Activated T-helper 1 cell treated with Interleukin-2 at 50 U/mL for 16 hours (primary cell): ENCODE measurements at places on chromosomes 5 and 9.

GRCh38 chr5:132279801-132280200, 14.4 kb upstream of the SLC22A4 start:
- DNase-seq = no peak

DNA sequence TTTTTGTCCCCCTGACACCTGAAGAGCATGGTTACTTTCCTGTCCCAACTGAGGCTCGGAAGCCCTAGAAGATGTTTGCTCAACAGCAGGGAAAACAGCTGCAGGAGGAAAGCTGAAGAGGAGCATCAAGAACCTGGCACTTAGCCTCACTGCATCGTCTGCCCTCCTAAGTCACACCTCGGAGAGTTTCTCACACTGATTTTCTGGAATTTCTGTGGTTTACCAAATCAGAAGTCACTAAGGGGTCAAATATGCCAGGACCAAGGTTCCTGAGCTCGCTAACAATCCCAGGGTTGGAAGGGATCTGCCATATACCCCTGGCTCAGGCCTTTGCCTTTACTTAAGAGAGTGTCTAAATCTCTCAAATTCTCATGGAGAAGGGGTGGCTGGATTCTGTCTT, 5.3 kb downstream of the IL12B start:
- DNase-seq = no peak

DNA sequence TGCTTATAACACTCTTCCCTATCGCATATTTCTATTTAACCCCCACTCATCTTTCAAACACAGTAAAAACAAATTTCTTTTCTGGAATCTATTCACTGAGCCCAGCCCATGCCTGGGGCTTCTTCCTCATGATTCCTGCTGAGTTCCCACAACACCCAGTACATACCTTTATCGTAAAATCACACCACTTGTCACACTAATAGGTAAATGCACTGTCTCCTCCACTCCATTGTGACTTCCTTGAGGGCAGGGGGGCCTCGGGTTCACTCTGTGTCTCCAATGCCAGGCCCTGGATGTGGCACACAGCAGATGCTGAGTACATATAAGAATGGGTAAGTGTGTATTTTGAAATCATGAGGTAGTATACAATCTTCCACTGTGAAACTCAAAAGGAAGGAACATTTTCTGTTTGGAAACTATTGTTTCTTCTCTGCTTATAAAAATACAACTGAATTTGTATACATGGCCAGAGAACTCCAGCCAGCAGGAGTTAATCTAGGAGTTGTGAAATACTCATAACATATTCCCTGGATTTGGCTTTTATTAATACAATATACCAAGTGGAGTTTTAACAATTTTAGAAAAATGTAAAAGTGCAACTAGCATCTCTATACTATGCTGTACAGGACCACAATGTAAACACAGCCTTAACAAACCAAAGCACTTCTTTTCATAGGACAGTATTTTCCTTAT, 7.2 kb downstream of the PLK2 start:
- no peak for DNase-seq

DNA sequence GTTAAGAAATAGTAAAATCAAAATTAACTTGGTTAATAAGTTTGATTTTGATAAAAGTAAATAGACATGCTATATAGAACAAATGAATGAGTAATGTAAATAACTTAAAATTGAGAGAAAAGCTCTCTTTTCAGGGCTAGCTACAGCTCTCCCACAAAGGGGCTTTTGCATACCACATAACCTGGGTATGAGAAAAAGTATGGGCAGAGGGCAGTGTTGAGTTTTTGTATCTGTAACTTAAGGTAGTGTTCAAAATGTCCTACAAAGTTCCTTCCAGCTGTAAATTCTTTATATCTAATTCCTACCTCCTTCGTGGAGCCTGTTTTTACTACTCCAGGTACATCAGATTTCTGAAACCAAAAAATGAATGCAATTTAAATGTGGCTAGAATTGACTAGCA, 18.9 kb upstream of the TTC33 start:
- DNase-seq = no peak

GRCh38 chr5:96861076-96861475, 15.2 kb upstream of the ERAP2 start:
- no peak for DNase-seq

DNA sequence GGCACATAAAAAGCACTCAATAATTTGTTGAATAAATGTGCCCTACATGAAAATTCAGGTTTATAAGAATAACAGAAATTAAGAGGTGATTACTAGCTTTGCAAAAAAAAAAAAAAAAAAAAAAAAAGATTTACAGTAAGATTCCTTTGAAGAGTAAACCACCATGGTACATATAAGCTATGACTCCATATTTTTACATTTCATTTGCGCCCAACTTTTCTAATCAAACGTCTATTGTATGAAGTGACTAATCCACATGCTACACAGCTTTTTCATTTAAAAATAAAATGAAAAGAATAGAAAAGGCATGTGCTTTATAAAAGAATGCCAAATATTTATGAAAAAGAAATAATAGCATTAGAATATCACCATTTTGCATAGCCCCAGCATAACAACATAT, at the start of gene PLAC8L1:
TSS of gene PLAC8L1 (minus strand) at position 101 of the 400 bp plus-strand sequence. CDS start 1,266 bp downstream, outside the sequence.
- no peak for DNase-seq

DNA sequence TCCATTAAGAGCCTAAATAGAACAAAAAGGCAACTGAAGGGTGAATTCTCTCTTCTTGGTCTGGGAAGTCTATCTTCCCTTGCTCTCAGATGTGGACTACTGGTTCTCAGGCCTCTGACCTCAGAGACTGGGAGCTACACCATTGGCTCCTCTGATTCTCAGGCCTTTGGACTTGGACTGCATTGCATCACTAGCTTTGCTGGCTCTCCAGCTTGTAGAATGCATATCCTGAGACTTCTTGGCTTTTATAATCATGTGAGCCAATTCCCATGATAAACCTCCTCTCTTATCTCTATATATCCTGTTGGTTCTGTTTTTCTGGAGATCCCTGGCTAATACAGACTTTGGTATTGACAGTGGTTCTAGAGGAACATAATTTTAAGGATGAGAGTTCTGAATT, 89.8 kb downstream of the PSAT1 start:
- DNase-seq = no peak

- no peak for DNase-seq
Measured at GRCh38 chr9:94808926-94809700, 82.6 kb downstream of the AOPEP start.

- DNase-seq = no peak
Measured at GRCh38 chr9:36389590-36389989, 10.5 kb downstream of the RNF38 start.

- DNase-seq = no peak
Measured at GRCh38 chr5:171701100-171701541, 84.5 kb upstream of the SMIM23 start.

DNA sequence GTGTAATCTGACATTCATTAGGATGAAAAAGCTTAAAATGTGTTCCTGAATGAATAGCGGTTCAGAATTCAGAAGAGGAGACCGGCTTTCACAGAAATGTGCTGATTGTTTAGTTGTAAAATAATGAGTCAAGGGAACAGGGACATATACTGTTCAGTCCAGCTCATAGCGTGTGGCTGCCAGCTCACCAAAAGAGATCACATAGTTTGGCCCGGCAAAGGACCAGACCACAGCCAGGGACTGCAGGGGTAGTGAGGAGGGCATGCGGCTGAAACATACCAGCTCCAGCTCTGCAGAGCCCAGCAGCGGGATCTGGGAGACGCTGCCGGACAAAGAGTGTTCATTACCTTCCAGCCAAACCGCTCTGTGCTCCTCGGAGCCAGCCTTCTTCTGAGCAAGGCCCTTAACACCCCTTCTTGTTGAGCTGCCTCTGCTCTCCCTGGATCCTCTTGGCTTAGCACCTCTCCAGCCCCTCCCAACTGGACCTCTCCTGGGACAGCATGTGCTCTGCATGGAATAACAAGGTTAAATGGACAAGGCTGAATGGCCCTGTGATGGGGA, 116.8 kb upstream of the CNTLN start:
- DNase-seq = no peak
